T-cell (primary cell): ENCODE measurements at places on chromosomes 1 and 21.
A peak's percentile ranks its signal among the peaks of the same experiment; 100 is the strongest.

DNA sequence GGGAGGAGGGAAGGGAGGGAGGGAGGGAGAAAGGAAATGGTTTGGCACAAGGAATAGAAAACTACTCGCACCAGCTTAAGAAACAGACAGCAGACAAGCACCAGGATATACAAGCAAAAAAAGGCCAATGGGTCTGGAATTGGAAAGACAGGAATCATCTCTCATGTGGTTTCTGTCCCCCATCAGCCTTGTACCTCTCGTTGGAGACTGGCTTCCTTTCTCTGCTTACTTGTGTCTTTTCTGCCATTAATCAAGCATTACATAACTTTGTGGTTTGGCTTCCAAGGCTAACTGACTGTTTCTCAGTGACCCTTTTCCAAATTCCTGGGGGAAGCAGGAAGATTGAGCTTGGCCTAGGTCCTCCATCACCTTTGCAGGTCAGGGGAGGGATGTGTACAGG, 11.8 kb upstream of the RALGPS2 start:
- no peak for DNase-seq

GRCh38 chr1:219312967-219313366, 139.3 kb downstream of the LYPLAL1 start:
- DNase-seq, result no peak

- no peak for DNase-seq
Observed at GRCh38 chr1:38207275-38207674, 160.7 kb upstream of the POU3F1 start.

DNA sequence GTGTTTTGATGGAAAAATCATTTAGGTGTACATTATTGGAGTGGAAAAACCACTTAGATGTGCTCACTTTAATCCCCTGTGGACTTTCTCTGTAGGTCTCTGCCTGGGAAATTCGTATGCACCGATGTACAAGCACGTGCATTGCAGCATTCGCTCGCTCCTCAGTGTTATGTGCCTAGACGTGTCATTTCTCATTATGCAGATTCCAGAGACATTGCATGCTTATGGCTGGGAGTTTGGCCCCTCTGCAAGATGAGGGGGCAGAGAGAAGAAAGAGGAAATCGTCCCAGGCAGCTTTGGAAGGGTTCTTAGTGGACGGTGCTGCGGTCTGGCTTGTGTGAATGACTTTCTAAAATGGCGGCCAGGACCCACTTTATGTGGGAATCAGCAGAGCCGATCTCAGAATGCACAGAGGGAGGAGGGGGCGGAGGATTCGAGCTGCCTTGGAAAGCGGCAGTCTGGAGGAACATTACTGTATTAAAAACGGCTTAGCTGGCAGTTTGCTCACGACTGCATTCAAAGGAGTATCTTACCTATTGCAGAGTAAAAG, 2.3 kb downstream of the SPEN start:
- DNase-seq, result no peak

- DNase-seq, result peak; percentile 77
Observed at GRCh38 chr1:155091071-155092051, 12.7 kb downstream of the EFNA3 start.
